ENCODE measurements at places on chromosomes 16 and 17.

- DNase-seq, result no peak
These were observed 23.7 kb downstream of the HELZ start for GRCh38 chr17:67221062-67221998.

- DNase-seq, result no peak
These were observed 31.2 kb downstream of the TEX14 start for GRCh38 chr17:58660621-58661020.

DNA sequence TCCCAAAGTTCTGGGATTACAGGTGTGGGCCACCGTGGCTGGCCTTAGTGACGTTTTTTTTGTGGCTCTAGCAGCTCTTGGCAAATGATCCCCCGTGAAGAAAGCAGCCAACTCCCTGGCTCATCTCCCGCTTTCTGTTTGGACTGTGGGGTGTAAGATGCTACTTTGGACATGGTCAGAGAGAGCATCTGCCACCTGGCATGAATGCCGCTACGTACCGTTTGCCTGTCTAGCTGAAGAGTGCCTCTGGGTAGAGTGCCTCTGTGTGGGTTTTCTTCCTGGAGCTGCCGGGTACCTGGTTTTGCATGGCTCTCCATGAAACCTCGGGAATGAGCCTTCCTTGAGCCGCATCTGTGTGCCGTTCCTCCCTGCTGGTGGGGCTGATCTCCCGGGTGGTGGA lies 34.3 kb downstream of the NDEL1 start:
- no peak for DNase-seq

GRCh38 chr16:9929313-9929712 lies 252.9 kb downstream of the GRIN2A start:
- DNase-seq, result no peak

- no peak for DNase-seq
These were observed 83.3 kb upstream of the IRX3 start for GRCh38 chr16:54369861-54370260.

GRCh38 chr17:10121971-10122707 lies 76.3 kb downstream of the GAS7 start:
- no peak for DNase-seq

GRCh38 chr17:42708588-42708987 lies 26.3 kb downstream of the CNTNAP1 start:
- no peak for DNase-seq

DNA sequence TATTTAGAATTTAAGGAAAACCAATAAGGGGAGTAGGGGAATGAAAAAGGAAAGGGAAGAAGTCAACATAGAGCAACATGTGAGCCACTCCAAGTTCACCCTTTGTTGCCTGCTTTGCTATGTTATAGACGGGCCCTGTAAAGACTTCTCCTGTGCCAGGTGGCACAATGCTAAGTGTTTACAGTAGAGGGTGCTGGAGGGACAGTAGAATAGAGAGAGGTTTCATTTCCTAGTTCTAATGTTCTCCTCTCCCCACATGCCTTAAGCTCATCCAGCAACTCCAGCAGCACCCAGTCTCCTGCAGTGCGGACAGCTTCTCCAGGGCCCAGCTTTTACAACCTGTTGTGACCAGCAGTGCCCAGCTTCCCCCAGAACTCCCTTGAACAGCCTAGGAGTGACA lies 468.0 kb downstream of the HS3ST3B1 start:
- DNase-seq, result no peak

- no peak for DNase-seq
These were observed 23.8 kb downstream of the KDM8 start for GRCh38 chr16:27226976-27227705.

- no peak for DNase-seq
These were observed 61.2 kb downstream of the CLEC16A start for GRCh38 chr16:11005611-11005975.

DNA sequence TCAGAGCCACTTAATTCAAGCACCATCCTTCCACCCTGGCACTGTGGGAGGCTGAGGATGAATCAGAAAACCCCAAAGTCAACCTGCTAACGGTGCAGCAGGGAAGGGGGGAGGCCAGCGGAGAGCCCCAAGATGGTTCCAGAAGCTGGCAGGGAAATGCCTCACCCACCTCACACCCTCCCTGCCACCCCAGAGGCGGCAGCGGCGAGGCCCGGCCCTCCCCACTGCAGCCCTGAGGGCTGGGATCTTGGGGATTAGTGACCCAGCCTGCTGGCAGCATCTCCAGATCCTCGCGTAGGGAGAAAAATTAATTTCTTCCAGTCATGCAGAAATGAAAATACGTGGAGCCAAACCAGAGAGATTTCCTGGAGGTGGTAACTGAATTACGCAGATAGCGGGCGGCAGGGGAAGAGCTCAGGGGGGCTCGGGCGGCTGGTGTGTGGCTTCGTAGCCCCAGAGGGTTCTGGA lies 38.2 kb downstream of the CBFA2T3 start:
- DNase-seq, result no peak

DNA sequence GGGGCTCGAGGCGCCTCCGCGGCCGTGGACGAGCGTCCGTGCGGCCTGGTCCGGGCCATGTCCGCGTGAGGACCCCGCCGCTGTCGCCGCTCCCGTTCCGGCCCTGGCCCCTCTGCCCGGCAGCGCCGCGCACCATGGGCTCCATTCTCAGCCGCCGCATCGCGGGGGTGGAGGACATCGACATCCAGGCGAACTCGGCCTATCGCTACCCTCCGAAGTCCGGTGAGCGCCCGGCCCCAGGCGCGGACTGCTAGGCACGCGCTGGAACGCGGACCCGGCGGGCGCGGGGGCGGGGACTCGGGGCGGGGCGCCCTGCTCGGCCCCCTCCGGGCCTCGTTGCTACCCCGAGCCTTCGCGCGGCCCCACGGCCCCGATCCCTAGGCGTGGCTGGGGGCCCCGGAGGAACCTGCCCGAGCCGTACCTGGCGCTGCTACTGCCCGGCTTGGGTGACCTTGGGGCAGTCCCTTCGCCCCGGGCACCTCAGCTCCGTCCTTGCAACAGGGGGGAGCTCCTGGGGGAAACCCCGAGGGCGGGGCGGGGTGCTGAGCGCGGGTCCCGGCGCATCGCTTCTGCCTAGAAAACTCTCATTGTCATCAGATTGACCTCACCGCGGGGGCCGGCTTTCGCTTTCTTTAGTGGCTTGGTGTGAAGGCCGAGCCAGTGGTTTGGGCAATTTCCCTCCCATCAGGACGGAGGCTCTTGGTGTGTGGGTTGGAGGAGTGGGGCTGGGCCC lies 367 bp downstream of the MGRN1 start:
- peak; percentile 66 for DNase-seq

DNA sequence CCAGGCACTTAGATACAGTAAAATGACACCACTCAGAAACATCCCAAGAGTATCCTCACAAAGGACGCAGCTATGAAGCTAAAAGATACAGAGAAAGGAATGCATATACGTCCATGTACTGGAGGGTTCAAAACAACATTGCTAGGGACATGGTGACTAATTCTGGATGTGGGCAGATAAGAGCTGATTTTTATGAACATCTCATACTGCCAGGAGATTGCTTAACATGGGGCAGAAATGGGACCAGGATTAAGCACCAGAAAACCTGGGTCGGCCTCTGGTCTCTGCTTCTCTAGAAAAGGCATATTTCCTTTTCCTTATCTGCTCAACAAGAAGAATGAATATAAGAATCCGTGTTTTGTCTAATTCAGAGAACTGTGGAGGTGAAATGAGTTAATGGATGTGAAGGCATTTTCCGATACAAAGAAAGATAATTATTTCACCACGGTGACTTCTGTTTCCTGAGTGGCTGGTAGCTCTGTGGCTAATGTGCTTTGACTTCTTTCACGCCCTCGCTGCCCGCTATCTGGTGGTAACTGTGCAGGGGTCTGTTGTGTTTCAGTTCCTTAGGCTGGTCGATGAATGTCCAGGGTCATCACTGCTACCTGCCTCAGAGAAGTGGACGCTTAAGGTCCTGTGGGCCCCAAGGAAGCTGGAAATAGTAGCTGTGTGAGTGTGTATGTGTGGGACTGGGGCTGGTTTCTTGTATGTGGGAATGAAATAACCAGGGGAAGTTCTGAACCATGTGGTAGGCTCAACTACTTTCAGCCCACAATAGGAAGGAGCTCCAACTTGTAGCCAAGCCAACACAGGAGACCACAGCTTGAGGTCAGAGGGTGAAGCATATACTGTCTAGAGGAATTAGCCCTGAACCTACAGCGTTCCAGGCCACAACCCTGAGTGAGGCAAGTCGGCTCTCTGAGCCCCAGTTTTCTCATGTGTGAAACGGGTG lies 15.8 kb upstream of the CCL5 start:
- DNase-seq, result no peak

DNA sequence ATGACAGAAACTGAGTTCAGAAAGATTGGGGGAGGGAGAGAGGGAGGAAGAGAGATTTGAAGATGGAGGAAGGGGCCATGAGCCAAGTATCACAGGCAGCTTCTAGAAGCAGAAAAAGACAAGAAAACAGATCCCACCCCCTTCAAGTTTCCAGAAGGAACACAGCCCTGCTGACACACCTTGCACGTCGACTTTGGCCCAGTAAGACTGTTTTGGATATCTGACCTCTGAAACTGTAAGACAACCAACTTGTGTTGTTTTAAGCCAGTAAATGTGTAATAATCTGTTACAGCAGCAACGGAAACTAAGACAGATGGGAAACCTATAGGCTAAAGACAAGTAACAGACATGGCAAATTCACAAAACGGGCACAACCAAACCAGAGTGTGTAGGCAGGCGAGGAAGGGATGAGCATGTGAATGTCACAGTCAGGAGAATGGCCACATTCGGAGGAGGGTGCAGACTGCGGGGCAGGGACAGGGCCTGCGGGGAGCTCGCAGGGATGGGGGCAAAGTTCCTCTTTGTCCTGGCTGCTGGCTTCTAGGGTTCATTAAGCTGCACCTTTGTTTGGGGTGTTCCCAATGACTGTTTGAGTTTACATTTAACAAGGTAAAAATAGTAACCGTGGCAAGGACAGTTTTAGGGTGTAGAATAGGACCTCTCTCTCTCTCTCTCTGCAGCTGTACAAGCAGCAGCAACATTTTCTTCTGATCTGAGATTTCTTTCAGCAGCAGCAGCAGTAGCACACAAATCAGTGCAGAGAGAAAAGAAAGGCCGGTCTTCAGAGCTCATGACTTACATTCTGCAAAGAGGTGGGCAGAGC lies 18.3 kb upstream of the ATP2C2 start:
- DNase-seq, result no peak

GRCh38 chr17:38354466-38354865 lies 2.8 kb downstream of the SOCS7 start:
- DNase-seq, result no peak

- no peak for DNase-seq
These were observed 151.5 kb downstream of the KCNJ2 start for GRCh38 chr17:70320673-70321345.

DNA sequence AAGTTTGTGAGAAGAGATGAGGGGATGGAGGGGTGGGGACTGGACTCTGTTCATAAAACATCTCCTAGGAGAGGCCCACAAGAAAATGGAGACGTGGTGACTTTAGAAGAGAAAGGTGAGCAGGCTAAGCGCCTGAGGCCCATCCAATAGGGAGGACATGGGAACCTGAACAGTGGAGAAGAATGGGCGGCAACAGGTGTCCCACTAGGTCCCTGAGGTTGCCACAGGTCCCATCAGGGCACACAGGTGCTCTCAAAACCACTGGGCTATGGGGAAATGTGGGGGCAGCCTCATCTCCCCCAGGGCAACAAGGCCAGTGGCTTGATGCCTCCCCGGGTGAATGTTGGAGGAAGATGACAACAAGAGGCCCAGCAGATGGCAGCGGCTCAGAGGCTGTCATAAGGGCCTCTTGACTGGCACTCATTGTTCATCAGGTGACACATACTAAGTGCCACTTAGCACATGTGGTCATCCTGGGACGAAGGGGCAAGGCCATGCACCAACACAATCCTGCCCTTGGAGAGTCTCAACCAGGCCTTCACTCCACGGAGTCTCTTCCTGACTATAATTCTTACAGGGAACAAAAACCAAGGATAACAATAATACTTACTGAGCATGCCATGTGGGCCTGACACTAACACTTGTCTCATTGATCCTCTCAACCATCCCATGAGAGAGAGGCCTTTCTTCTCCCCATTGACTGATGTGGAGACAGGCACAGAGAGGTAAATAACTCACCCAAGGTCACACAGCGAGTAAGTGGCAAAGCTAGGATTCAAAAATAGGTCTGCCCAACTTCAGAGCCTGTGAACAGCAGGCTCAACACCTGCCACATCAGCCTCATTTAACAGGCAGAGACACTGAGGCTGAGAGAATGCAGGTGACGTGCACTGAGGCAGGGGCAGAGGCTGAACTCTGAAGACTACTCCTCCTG lies 38.0 kb downstream of the CUEDC1 start:
- peak; percentile 10 for DNase-seq

DNA sequence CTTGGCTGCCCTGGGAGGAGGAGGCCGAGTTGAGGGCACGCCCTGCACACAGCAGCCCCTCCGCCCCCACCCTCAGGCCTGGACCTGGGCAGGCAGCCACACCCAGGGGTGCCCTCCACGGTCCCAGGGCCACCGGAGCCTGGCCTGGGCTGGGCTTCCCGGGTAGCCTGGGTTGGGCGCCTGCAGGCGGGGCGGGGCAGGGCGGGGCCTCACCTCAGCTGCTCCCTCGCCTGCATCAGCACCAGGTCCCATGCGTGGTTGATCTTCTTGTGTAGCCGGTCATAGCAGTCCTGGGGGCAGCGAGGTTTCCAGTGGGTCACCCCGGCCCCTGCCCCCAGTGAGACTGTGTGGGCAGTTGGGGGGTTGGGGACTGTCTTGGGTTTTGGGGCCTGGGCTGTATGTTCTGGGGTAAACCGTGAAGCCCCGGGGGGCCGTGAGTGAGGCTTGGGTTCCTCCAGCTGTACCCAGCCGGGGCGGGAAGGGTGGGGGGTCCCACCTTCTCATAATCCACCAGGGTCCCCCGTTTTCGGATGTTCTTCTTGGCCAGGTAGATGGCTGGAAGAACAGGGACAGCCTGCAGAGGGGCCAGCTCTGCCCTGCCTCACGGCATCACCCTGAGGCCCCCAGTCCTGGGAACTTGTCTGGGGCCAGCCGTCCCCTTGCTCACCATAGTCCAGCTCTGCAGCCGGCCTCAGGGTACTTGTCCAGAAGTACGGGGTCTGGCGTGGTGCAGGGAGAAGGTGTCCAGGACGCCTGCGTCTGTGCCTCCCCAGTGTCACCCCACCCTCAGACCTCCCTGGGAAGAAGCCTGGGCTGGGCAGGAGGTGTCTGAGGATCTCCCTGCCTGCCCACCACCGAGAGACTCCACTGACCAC lies 2.0 kb downstream of the RGS11 start:
- no peak for DNase-seq

GRCh38 chr16:75042426-75043174 lies 43.8 kb downstream of the ZNRF1 start:
- DNase-seq, result no peak

DNA sequence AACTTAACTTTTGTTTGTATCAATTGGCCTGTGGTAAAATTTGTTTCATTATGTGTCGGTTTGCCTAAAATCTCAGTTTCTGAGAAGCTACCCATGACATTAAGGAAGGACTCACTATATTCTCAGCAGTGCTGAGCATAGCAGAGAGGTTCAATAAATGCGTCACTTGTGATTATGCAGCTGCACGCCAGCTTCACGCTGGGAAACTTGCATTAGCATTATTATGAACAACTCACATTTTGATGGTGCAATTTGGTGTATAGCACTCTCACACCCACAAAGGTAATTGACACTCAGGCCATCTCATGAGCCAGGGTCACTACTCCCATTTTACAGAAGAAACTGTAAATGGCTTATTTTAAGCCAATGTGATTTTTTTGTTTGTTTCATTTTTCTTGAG lies 80.6 kb upstream of the SALL1 start:
- no peak for DNase-seq
